ENCODE measurements at places on chromosomes 6 and 20.

GRCh38 chr6:24183584-24183983 is 57.6 kb downstream of the NRSN1 start:
- no peak for DNase-seq

GRCh38 chr6:170180671-170181337 is 110.1 kb downstream of the DLL1 start:
- no peak for DNase-seq

- no peak for DNase-seq
These were observed 30.7 kb upstream of the RIN2 start for GRCh38 chr20:19727251-19727847.

DNA sequence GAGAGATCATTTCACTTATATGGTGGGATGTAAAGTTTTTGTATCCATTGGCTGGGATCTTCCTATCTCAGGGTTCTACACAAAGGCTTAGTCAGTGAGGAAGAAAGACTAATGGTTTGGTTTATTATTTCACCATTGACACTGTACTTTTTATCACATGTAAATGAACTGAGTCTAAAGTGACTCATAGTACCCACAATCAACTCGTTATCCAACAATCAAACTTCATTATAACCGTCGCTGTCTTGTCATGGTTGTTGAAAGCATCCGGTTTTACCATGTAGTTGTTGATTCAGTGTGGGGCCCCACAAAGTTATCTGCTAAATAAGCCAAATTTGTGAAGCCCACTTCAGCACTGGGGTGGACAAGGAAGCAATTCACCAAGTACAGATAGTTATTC is 55.8 kb upstream of the MTRF1L start:
- peak; percentile 71 for DNase-seq

- DNase-seq = no peak
These were observed 237.4 kb upstream of the GMDS start for GRCh38 chr6:2482773-2483172.

DNA sequence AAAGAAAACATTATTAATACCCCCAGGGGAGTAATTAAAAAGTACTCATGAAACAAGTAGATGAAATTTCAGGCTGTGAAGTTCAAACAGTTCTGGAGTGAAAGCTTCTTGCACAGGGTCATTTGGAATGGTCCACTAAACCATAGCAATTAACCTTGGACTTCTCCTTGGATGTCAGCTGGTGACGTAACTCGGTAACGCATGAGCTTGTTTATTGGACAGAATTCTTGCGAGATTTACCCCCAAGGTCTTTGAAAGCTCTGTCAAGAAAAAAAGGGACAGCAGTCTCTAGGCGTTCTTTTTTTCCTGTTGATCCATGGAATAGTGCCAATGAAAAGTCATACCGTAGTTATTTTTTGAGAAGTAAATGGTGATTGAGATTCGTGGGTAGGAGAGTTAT is 2.2 kb downstream of the CD83 start:
- DNase-seq = no peak

- DNase-seq = peak; percentile 21
These were observed 84.6 kb downstream of the DCDC2 start for GRCh38 chr6:24273096-24273870.

DNA sequence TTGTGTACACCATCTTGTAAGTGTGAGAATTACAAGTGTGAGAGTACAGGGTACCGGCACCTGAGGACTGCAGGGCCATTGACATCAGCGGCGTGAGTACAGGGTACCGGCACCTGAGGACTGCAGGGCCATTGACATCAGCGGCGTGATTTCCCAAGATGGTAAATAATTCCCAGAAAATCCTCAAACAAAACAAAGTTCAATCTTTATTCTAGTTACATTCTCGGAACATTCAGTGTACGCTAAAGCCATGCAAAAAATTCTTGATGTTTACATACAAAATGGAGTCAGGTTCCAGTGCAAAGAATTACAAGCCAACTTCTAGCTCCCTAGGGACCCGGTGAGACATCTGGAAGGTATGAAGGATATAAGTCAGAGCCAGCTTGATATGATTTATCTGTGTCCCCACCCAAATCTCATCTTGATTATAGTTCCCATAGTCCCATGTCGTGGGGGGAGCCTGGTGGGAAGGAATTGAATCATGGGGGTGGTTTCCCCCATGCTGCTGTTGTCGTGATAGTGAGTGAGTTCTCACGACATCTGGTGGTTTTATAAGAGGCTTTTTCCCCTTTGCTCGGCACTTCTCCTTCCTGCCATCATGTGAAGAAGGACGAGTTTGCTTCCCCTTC is 172.7 kb downstream of the TTLL2 start:
- no peak for DNase-seq

DNA sequence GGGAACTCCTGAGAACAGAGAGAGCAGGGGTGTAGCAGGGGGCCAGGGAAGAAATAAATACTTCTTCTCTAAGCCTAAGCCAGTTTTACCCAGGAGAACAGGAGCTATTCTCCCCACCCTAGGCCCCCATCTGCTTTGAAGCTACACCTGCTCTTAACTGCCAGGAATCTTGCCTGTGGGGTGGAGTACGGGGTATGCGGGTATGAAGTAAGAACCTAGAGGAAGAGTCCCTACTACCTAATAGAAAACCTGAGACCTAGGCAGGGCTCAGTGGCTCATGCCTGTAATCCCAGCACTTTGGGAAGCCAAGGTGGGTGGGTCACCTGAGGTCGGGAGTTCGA is 1.5 kb downstream of the SLC29A1 start:
- no peak for DNase-seq

DNA sequence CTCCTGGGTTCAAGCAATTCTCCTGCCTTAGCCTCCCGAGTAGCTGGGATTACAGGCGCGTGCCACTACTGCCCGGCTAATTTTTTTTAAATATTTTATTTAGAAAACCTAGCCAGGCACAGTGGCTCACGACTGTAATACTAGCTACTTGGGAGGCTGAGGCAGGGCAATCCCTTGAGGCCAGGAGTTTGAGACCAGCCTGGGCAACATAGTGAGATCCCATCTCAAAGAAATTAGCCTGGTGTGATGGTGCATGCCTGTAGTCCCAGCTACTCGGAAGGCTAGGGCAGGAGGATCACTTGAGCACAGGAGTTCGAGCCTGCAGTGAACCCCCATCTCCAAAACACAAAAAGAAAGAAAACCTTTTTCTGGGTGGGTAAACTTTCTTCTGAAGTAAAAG is 2.4 kb downstream of the SLC44A4 start:
- no peak for DNase-seq
